ENCODE measurements at places on chromosomes 12 and 14.

GRCh38 chr14:25488961-25489360, 439.0 kb upstream of the STXBP6 start:
- no peak for DNase-seq

- no peak for DNase-seq
Observed at GRCh38 chr12:93451423-93452158, 9.8 kb upstream of the UBE2N start.

GRCh38 chr12:27212861-27213260, 31.2 kb upstream of the STK38L start:
- DNase-seq: no peak

GRCh38 chr12:50571786-50572185, 67.0 kb downstream of the DIP2B start:
- DNase-seq: no peak

DNA sequence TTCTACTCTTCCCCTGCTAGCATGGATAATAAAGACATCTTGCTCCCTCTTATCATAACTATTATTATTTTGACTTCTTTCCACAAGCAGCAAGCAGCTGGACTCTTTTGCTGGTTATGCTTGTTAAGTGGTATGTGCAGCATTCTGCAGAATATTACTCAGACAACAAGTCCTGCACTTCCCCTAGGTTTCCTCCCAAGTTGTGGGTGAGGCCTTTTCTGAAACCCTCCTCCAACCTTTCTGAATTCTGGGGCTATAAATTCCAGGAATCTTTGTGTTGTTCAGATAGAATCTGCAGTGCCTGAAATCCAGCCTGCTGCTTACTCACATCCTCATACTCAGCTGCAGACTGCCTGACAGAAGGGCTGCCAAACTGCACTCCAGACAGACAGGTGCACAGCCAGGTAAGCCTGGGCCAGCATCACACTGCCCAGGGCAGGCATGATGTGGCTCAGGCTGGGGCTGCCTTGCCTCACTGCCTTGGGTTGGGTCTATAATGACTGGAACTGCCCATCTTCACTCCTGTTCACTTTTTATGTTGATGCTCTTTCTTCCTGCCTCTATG, 6.2 kb upstream of the DHRS2 start:
- no peak for DNase-seq

DNA sequence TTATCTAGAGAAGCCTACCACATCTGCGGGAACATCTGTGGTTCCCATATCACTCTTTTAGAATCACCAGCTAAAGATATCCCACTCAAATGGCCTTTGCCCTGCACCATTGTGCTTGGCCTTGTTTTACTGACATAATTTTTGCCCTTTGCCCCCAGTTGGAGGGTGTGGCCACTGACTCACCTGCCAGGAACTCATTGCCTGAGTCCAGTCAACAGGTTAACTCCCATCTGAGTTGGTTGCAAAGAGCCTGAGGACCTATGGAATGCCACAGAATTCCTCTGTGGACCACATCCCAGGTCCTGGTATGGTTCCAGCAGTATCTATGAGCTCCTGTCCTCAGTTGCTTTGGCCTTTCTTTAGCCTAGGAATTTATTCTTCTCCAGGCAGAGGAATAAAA, 55.7 kb upstream of the PTGR2 start:
- DNase-seq: no peak

DNA sequence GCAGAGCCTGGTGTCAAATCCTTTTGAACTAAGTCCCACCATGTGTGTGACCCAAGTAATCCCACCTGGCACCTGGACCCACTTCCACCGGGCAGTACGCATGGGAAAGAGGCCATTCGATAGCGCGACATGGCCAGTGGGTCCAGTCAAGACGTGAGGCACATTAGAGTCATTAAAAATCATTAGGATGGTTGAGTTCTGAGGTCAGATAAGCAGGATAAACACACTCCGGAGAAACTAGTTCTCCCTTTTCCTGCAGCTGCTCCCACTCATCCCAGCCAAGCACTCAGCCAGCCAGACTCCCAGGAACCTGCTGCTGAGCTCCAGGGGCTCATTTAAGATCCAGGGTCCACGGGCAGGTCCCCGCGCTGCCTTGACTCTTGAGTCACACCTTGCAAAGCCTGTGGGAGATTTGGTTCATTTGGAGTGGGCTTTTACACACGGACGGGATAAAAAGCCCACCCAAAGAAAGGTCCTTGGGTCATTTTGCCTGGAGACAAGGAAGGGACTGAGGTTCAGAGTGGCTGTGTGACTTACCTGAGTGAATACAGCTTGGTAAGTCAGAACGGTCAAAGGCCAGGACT, 313.9 kb downstream of the BCL11B start:
- DNase-seq: no peak

DNA sequence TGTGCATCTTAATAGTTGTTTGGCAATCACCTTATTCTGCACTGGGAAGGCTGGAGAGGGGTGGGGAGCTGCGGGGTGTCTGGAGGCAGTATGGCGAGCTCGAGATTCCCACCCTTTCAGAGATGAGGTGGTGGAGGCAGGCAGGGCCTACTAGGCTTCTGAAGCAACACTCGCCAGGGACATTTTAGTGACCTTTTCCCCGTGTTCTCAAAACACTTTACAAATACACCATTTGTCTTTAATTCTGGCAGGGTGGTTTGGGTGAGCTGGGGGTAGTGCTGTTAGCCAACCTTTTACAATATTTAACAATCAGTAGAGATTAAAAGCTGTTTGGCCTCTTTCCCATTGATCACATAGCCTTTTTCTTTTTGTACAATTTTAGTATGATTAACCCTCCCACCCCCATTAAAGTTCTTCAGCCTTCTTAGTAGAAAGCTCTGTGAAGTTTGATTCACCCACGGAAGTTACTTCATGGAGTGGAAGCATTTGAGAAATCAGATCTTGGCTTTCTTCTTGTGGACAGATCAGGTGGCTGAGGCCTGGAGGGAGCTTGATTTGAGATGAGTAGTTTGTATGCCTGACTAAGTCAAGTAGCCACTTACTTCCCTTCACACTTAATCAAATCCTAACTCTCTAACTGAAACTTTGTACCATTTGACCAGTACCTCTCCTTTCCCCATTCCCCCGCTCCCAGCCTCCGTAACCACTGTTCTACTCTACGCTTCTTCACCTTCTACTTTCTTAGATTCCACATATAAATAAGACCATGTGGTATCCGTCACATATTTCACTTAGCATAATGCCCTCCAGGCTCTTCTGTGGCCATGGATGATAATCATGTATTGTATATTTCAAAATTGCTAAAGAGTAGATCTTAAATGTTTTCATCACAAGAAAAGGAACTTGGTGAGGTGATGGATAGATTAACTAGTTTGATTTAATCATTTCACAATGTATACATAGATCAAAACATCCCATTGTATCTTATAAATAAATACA, 41.0 kb downstream of the TRAF3 start:
- no peak for DNase-seq

- no peak for DNase-seq
Observed at GRCh38 chr12:68261896-68262295, 8.5 kb upstream of the IL22 start.

- DNase-seq: no peak
Observed at GRCh38 chr12:54650889-54651288, 2.7 kb upstream of the DCD start.

DNA sequence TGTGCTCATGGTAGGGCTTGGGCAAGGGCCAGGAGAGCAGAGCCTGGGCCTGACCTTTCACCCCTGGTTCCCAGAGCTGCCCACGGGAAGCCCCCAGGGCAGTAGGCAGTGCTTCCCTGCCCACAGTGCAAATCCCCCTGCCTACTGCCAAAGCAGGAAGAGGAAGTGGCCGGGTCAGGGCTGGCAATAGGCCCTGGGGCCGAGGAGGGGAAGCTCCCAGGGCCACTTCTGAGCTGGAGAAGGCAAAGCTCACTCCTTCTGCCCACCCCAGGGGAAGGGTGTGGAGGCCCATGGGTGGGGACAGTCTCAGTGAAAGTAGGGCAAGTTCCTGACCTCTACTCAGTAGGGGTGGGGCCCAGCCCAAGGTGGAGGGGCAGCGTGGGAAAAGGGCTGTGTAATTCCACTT, 5.4 kb upstream of the NR4A1 start:
- no peak for DNase-seq

GRCh38 chr14:50606468-50606867, 46.5 kb downstream of the ATL1 start:
- no peak for DNase-seq

GRCh38 chr12:12349711-12350665, at the start of gene MANSC1:
TSS of gene MANSC1 (minus strand) at chr12:12350242. CDS start at chr12:12343314, 6,928 bp downstream.
- DNase-seq: peak; percentile 61

GRCh38 chr12:95966287-95966870, 23.2 kb downstream of the AMDHD1 start:
- DNase-seq: no peak

DNA sequence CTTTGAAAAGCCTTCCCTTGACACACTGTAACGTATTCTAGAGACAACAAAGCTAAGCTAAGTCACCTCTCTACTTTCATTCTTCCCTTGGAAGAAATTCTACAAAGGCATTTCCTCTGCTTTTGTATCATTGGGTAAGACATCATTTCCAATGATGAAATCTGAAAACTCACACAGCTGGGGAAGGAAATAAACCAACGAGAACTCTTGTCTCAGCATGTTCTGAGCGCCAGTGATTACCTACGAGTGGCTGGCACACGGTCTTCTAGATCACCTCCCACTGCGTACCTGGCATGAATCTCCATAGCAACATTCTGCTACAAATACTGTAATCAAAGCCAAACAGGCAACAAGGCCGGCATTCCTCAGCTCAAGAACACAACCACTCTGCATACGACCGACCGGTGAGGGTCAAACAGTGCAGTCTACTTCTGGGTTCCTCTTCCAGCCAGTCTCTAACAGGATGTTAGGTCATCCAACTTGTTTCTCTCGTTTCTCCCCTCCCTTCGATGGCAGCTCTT, 7.6 kb downstream of the VPS37B start:
- DNase-seq: peak; percentile 54

- no peak for DNase-seq
Observed at GRCh38 chr14:104113631-104114420, 24.6 kb upstream of the KIF26A start.

GRCh38 chr12:122886851-122887818, 8.8 kb downstream of the VPS37B start:
- peak; percentile 15 for DNase-seq

GRCh38 chr12:40104461-40105264, 1.2 kb downstream of the SLC2A13 start:
- DNase-seq: no peak

GRCh38 chr12:109611223-109611622, 37.6 kb downstream of the MVK start:
- no peak for DNase-seq

GRCh38 chr14:64444140-64444539, 21.2 kb upstream of the AKAP5 start:
- DNase-seq: no peak

DNA sequence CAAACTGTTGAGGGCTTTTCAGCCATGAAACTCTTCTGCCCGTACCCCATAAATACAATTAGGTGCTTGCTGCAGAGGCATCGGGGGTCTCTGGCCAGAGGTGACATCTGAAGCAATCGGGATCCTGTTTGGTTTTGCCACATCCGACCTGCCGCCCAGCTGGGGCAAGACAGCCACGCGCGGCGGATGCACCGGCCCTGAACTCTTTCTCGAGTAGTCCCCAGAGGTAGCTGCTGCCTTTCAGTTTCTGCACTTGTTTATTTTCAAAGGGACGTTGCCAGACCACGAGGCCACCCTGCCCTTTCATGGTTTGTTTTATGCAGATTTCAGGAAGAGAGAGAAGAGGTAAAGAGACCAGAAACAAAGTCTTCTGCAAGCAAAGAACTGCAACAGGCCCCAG, 10.6 kb upstream of the MLXIP start:
- peak; percentile 39 for DNase-seq

GRCh38 chr12:124523071-124523470, 44.3 kb downstream of the NCOR2 start:
- no peak for DNase-seq

DNA sequence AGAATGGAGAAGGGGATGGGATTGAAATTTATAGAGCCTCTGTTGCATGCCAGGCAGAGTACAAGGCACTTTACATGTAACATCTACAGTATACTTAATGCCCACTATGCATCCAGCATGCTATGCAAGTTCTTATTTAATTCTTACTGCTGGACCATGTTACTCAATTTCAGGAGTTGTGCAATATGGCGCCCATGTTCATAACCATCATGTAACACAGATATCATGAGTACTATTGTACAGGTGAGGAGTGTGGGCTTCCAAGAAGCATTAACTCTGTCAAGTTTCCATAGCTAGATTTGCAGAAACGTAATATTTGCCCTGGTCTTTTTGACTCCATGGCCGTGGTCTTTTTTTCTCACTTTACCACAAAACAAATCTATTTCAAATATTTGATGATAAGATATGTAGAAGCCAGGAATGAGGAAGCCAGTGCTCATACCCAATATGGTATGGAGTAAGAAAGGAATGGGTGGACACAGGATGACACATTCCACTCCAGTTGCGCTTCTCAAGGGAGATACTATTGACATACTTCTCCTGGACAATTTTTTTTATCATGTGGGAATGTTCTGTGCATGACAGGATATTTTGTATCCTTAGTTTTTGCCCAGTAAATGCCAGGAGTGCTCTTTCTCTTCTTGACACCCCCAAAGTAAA, 191.8 kb downstream of the C12orf75 start:
- DNase-seq: no peak

DNA sequence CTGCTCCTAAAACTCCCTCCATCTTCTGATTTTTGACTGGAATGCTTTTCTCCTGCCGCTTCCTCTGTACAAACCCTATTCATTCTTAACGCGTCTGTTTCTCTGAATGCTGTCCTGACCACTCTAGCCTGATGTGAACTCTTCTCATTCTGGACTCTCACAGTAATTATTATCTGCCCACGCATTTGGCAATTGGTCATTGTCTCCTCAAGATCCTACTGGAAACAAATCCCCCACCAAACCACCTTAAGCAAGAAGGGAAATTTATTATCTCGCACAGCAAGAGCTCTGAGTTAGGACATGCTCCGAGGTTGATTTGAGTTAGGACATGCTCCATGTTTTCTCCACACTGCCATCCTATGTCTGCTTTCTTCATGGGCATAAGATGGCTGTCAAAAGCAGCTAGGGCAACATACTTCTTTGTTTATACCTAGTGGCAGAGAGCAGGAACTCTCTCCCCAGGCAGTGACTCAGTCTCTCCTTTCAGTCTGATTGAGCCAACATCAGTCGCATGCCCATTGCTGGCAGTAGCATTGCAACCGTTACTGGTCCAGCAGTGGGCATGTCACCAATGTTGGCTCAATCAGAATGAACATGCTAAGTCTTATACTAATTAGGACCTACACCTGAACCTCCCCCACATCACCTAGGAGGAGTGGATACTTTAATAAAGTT, 102.2 kb downstream of the SSPN start:
- DNase-seq: no peak

DNA sequence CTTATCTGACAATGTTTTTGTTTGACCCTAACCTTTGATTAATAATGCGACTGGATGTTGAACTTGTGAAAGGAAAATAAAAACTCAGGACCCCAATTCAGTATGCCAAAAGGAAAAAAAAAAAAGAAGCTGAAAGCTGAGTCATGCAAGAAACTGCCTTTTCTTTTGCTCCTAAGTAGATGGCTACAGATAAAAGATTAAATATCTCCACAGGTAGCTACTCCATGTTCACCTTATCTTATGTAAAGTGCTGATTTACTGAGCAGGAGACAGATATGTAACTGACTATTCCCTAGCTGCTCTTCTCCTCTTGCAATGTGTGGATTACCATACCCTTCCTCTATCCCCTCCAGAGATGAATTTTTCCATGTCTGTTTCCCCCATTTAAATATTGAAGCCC, 30.8 kb upstream of the TCL1B start:
- no peak for DNase-seq

- no peak for DNase-seq
Observed at GRCh38 chr14:33967138-33967537, 16.3 kb upstream of the EGLN3 start.

- DNase-seq: no peak
Observed at GRCh38 chr14:32531942-32532515, 202.9 kb downstream of the AKAP6 start.

- DNase-seq: no peak
Observed at GRCh38 chr12:119052001-119052400, 70.7 kb downstream of the SRRM4 start.
